Left renal pelvis (tissue), 4 donors: ENCODE measurements at places on chromosomes 6 and 20.

DNA sequence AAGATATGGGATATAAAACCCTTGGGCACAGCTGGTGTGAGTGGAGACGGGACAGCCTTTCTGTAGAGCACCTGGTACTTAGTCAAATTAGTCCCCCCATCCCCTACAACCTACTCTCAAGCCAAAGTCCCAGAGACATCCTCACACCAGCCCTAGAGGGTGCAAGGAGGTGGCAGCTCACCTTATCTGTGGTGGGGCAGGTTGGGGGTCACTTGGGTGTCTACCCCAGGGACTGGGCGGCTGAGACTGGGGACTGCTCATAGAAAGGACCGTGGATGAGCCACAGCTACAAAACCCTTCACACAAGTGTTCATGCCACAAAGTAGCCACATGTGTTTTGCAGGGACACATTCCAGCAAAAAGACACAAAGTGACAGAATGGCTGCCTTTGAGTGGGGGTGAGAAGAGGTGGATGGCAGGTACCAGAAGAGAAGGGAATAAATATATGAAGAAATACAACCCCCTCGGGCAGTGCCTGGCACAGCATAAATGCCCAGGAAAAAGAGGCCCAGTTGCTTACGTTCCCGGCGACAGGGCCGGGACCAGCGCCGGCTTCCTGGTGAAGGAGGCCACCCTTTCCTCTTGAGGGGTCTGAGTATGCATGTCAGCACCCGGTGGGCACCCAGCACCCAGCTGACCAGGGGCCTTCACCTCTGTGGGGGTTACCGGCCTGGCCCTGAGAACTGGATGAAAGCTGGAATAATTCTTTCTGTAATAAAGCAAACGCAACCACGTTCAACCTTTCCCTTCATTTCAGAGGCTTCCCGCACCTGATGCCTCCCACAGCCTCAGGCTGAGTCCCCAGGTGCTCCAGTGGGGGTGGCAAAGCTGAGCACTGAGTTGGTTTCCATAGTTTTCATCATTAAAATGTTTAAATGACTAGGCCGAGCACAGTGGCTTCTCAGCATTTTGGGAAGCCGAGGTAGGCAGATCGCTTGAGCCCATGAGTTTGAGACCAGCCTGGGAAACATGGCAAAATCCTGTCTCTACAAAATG is 14.4 kb upstream of the CEBPB start:
- no peak for DNase-seq

- no peak for DNase-seq
Measured at GRCh38 chr20:53866794-53867740, 203.3 kb downstream of the BCAS1 start.

DNA sequence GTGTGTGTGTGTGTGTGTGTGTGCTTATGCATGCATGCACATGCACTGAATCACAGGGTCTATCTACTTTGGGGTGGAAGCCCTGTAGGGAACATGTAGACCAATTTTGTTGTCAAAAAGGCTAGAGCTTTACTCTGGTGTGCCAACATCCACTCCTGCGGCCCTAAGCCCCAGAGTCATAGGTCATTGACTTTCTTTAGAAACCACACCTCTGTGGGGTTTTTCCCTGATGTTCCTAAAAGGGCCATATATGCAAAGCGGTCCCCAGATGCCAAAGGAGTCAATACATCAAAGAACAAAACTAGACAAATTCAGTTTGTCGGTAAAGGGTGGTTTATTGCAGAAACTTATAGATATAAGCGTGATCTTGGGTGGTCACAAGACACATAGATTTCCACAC is 29.8 kb upstream of the SLC2A12 start:
- DNase-seq, result no peak

GRCh38 chr6:39490108-39490507 is 167.6 kb upstream of the KCNK16 start:
- DNase-seq, result no peak

DNA sequence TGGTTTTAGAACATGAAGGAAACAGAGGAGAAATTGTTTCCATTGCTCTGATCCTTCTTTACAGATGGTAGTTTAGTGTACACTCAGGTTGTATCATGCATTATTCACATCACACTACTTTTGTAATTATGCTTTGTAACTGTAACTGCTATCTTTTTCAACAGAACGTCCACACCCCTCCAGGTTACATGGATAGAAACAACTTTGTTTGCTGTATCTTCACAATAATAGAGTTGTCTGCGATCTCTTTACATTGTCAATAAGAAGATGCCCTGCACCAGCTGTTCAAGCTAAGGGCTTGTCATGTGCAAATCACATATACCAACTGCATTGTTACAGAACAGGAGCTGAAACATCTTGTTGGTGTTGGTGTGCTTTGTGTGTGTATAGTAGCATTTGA is 67.9 kb upstream of the MAP7 start:
- no peak for DNase-seq

- no peak for DNase-seq
Measured at GRCh38 chr6:27541933-27542297, 69.0 kb upstream of the ZNF184 start.

DNA sequence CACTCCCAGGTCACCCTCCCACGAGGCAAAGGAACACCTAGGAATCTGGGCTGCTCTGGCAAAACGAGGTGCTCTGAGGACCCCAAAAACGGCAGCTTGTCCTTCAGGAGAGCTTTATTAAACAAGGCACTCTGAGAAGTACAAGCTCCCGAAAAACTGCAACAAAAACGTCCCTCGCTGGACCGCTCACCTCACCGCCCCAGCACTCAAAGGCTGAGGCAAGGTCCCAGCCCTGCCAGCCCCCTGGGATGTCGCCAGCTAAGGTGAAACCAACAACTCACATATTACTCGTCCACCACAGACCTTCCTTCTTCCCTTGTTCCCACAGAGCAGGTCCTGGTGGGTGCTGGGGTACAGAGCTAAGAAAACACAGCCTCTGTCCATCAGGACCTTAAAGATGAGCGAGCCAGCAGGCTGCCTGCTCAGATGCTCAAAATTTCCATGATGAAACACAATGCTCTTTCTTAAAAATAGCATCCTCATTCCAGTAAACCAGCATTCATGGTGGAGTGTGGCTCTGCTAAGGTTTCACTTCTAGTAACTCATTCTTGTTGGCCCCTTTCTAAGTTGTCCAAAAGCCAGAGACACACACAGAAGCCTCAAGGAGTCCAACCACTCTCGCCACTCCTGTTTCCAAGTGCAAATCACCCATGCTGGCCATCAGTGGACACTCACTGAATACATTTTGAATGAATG is 35.9 kb downstream of the ATP9A start:
- no peak for DNase-seq

DNA sequence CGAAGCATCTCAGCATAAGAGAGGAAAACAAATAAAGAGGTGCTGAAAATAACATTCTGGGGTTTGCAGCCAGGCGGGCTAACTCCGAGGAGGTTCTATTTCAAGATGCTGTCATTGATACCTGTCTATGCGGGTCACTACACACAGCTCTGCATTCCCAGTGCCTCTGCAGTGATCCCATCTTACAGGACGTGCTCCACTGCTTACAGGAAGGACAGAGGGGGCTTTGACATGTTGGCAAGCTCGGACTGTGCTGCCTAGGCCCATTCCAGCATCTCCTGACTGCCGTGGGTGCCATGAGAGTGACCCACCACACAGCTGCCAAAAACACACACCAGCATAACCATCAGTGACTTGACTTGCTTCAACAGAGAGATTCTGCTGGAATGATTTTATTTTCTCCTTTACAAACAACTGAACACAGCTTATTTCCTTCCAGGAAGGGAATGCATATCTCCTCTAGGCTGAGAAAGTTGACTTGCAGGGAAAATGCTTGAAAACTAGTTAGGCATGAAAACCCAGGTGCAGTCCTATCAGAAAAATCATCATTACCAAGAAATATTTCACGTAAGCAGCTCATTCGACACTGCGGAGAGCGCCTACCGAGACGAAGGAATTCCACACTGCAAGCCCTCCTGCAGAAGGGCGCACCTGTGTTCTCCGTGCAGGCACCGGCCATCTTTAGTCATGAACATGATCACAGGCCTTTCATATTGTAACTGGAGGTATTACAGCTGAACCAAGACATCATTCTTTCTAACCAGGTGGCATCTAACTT is 62.5 kb downstream of the RAMACL start:
- no peak for DNase-seq

DNA sequence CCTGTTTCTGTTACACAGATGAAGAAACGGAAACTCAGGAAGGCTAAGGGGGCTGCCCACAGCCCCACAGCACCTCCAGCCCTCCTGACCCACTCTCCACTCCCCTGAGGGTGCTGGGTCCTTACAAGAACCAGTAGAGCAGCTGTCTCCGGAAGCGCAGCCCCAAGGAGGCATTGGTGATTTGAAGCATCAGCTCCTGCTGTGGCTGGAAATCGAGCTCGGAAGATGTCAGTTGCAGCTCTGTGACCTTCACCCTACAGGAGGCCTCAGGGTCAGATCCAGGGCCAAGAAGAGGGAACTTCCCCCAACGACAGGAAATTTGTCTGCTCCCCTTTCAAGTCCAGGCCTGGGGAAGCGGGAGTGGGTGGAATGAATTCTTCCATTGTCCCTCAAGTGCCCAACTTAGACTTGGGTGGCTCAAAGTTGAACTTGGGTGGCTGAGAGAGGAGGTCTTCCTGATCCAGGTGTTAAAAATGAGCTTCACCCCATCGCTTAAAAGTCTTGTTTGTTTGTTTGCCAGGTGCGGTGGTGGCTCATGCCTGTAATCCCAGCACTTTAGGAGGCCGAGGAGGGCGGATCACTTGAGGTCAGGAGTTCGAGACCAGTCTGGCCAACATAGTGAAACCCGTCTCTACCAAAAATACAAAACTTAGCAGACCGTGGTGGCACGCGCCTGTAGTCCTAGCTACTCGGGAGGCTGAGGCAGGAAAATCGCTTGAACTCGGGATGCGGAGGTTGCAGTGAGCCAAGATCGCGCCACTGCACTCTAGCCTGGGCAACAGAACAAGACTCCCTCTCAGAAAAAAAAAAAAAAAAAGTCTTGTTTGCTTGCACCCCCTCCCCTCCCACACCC is 1.9 kb downstream of the PLTP start:
- DNase-seq, result no peak

- no peak for DNase-seq
Measured at GRCh38 chr20:33835615-33836172, 24.5 kb downstream of the CHMP4B start.

GRCh38 chr20:1866834-1867233 is 28.4 kb upstream of the SIRPA start:
- no peak for DNase-seq

- no peak for DNase-seq
Measured at GRCh38 chr6:23655525-23655924, 470.5 kb upstream of the NRSN1 start.

GRCh38 chr20:10067321-10067720 is 32.5 kb downstream of the ANKEF1 start:
- DNase-seq, result no peak

GRCh38 chr6:12371151-12371550 is 81.0 kb downstream of the EDN1 start:
- no peak for DNase-seq

- no peak for DNase-seq
Measured at GRCh38 chr20:19976595-19977372, 40.4 kb upstream of the NAA20 start.

DNA sequence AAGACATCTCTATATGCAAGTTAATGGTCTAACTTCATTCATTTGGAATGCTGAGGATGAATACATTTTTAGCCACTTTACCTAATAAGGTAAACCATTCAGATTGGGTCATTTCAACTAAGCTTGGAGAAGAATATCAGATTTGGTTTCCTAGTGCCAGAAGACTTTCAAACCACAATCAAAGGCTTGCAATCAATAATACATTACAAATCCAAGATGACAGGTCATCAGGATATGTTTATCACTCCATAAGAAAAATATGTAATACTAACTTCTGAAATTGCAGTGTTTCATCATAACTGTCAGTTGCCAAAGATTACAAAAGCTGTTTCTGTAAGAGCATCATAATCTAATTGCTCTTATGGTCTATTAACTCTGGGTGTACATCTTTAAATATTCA is 654.0 kb downstream of the COL12A1 start:
- no peak for DNase-seq

DNA sequence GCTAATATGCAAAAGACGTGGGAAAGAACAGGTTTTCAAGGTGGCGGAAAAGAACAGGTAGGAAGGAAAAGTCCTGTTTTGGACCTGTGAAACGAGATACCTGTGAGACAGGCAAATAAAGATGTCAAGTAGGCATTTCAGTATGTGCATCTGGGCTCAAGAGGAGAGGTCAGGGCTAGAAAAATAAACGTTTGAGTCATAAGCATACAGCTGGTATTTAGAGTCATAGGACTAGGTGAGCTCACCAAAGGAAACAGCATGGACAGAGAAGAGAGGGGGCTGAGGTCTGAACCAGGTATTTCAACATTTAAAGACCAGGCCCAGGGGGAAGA is 14.9 kb downstream of the MTFR2 start:
- DNase-seq, result no peak

GRCh38 chr6:88490908-88491264 is 324.7 kb upstream of the CNR1 start:
- DNase-seq, result no peak

DNA sequence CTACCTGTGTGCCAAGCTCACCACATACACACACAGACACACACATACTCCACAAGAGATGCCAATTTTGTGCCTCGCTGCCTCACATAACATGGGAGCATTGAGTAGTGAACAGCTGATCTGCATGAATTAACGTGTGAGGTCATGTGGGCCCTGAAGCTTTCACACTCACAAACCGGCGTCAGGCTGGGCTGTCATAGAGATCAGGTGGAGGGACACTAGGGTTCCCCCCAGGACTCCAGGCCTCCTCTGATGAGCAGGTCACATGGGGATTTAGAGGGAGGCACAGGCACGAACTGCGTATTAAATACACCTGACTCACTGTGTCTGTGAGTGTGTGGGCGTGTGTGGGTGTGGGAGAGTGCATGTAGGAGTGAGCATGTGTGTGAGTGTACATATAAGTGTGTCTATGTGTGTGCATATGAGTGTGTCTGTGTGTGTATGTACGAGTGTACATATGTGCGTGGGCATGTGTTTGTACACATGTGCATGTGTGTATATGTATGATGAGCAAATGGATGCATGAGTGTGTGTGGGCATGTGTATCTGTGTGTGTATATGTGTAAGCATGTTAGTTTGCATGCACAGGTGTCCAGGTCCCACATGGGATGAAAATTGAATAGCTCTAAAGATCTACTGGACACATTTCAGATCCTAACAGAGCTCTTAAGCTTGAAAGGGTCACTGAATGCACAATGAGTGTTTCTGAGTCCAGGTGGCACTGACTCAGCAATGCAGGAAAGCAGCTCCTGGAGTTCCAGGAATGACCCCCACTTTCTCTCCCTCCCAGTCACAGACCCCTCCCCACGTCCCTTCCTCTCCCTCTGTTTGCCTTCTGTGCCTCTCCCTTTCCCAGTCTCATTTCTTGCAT is 336.6 kb downstream of the PREX1 start:
- DNase-seq, result no peak

DNA sequence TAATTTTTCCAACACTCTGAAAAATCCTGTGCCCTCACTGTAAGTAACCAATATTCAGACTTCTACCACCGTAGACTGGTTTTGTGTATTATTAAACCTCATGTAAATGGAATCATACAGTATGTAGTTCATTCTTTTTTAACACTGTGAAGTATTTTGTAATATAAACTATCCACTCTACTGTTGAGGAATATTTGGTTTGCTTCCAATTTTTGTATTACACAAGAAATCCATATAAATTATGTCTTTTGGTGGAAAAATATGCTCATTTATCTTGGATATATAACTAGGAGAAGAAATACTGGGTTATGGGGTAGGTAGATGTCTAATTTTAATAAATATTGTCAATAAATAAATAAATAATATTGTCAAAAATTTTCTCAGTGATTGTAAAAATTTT is 116.8 kb downstream of the CHD6 start:
- no peak for DNase-seq

GRCh38 chr20:17657898-17658647 is 24.0 kb downstream of the RRBP1 start:
- no peak for DNase-seq

GRCh38 chr20:58709703-58710039 is 17.1 kb downstream of the NPEPL1 start:
- no peak for DNase-seq
